ENCODE measurements at places on chromosomes 16 and 17.

GRCh38 chr16:72932050-72932449 lies 115.9 kb downstream of the ZFHX3 start:
- DNase-seq = no peak

DNA sequence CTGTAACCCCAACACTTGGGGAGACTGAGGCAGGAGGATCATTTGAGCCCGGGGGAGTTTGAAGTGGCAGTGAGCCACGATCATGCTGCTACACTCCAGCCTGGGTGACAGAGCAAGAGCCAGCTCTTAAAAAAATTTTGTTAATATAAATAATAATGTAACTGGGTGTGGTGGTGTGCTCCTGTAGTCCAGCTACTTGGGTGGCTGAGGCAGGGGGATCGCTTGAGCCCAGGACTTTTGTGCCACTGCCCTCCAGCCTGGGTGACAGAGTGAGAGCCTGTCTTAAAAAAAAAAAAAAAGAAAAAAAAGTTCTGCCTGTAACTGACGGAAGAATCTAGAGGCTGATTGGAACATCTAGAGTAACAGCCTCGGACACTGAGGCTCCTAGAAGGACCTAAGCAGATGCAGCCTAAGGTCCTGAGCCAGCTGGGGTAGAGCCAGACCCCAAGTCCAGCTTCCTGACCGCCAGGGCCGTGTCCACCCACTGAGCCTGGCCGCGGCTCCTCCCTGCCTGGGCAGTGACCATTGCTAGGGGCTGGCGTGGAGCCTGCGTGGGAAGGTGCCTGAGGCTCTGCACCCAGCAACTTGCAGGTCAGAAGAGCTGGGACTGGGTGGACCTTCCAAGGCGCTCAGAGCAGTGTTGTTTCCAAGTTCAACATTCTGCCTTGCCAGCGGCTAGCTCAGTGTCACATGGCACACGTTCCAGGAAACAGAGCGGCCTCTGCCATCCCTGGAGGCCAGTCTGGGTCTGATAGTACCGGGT lies 209.4 kb upstream of the CIBAR2 start:
- no peak for DNase-seq

- no peak for DNase-seq
Observed at GRCh38 chr17:82277851-82278250, 4.4 kb upstream of the CSNK1D start.

DNA sequence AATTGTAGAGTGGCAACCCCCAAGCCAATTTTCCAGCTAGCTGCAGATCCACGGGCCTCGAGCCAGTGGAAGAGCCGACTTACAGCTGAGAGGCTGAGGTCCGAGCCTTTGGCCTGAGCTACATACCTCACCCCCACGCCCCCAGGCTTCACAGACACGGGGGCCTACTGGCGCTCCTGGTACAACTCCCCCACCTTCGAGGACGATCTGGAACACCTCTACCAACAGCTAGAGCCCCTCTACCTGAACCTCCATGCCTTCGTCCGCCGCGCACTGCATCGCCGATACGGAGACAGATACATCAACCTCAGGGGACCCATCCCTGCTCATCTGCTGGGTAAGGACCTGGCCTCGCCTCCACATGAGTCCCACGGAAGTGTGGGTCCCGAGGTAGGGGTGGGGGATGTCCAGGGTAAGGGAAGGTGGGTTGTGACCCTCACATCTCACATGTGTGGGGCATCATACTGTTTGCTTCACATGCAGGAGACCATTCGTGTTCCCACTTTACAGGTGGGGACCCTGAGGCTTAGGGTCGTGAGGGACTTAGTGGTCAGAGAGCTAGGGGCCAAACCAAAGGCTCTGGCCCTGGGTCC lies 3.4 kb downstream of the ACE start:
- no peak for DNase-seq

DNA sequence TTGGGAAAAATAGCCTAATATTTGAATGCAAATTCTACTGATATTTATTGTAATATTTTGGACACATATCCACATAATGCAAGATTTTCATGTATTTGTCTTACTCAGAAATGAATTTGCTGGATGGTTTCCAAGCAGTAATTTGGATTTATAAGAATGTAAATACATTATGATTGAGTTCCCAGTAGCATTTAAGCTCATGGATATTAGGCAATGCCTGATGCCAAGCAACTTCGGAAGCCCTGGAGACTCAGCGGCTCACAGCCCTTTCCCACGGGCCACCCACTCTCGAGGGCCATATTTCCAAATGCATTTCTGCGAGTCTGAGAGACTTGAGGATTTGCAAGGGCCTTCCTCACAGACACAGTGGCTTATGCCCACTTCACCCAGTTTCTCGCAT lies 62.1 kb upstream of the MYOCD start:
- no peak for DNase-seq

DNA sequence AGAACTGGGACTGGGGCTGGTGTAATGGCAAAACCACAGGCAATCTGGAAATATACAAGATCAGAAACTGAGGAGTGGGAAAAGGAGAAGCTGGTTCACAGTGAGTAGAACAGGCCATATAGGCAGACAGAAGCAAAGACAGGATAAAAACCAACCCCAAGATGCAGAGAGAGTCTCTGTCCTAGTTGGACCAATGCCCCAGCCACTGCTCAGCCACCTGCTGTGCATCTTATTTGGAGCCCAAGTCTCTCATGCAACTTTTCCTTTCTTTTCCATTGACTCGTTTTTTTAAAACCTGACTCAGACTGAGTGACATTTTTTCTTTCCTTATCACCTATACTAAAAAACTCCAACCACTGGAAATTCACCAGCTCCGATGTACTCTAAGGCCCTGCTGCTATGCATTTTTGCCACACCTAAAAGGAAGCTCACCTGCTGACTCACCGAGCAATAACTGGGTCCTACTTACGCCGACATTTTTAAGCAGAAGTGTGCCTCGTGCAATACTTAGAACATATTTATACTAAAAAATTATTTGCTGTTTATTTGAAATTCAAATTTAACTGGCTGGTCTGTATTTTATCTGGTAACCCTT lies 100.8 kb upstream of the XYLT1 start:
- DNase-seq = no peak

DNA sequence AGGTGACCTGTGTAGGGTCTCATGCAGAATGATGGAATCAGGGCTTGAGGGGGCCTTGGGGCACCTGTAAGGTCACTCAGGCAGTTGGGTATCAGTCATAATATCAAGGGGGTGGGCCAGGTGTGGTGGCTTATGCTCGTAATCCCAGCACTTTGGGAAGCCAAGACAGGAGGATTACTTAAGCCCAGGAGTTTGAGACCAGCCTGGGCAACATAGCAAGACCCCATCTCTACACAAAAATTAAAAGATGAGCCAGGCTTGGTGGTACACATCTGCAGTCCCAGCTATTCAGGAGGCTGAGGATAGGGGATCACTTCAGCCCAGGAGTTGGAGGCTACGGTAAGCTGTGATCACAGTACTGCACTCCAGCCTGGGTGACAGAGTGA lies 7.5 kb downstream of the ERN2 start:
- no peak for DNase-seq

DNA sequence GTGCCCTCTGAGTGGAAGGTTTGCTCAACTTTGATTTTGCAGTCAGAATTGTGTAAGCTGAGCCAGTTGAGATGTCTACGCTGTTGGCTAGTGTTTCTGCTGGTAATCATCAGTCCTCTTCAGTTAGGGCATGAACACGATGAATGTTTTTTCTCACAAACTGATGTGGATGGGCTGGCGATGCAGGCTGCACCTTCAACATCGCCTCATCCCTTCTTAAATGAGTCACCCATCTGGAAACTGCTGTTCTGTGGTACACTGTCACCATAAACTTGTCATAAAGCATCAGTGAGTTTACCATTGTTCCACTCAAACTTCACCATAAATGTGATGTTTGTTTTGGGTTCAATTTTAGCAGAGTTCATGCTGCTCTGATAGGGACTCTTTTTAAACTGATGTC lies 8.4 kb downstream of the C16orf95 start:
- DNase-seq = no peak

DNA sequence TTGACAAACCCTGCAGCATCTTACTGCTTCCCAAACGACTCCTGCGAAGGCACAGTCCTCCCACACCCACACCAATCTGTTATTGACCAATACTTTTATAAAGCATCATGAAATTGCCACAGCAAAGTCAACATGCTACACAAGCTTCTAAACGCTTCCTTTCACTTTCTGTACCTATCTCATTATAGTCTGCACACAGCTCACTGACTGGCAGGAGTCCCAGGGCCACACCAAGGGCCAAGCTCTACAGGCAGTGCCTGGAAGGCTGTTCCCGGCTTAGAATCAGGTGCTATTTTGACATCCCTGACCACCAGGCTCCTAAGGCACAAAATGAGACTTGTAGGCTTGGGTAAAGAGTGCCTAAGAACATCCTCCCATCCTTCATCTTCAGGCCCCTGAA lies 39.5 kb downstream of the USP7 start:
- DNase-seq = no peak

DNA sequence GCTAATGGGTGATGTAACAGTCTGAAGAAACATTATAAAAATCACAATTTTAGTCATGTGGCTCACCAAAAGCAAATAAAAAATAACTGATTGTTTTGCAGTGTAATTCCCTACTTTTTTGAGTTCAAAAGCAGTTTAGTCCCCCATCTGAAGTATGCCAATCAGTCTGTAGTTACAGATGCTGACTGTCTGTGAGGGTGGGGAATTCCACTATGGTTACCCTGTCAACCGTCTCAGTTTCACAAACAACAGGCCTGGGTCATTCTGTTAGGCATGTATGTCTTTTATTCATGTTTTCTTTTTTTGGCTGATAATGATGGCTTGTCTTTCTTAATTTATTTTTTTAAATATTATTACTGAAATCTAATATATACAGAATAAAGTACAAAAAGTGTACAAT lies 69.3 kb downstream of the STXBP4 start:
- no peak for DNase-seq

- DNase-seq = peak; percentile 7
Observed at GRCh38 chr17:69506489-69506888, 92.0 kb downstream of the MAP2K6 start.

DNA sequence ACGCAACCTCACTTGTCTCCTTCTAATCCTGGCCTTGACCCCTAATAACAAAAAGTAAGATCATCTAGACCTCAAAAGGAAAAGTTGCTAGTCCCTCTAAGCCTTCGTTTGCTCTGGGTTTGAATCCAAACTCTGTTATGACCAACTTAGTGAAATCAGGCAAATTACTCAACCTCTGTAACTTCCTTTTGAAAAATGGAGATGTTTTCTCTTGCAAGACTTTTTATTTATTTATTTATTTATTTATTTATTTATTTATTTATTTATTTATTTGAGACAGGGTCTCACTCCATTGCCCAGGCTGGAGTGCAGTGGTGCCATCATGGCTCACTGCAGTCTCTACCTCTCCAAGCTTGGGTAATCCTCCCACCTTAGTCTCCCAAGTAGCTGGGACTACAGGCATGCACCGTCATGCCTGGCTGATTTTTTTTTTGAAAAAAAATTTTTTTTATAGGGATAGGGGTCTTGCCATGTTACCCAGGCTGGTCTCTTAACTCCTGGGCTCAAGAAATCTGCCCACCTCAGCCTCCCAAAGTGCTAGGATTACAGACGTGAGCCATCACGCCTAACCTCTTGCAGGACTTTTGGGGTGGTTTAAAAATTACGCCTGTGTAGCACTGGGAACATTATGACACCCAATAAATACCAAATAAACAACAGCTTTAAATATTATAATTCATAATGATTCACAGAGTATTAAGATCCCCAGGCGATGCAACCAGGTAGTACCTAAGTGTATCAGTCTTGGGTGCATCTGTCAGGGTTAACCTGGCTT lies 63.4 kb downstream of the PITPNC1 start:
- DNase-seq = no peak

- no peak for DNase-seq
Observed at GRCh38 chr16:58324792-58325191, 30.0 kb upstream of the PRSS54 start.

GRCh38 chr17:13931800-13932460 lies 137.4 kb upstream of the COX10 start:
- peak; percentile 33 for DNase-seq

DNA sequence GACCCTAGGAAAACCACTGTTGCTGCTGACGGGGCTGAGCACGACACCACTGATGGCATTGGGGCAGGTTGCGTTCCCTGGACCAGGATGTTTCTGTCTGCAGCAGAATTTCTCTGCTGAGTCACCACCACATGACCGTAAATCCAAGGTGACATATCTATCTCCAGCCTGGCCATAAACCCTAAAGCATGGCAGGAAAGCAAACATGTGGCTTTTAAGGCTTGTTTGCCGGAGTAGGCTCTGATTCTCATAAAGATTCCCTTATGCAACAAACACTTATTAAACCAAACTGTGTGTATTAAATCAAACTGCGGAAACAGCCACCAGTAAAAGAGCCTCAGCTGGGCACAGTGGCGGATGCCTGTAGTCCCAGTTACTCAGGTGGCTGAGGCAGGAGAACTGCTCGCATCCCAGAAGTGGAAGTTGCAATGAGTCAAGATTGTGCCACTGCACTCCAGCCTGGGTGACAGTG lies 17.3 kb downstream of the MPHOSPH6 start:
- DNase-seq = no peak

GRCh38 chr17:18224053-18224386 lies 1.4 kb upstream of the LLGL1 start:
- DNase-seq = no peak

DNA sequence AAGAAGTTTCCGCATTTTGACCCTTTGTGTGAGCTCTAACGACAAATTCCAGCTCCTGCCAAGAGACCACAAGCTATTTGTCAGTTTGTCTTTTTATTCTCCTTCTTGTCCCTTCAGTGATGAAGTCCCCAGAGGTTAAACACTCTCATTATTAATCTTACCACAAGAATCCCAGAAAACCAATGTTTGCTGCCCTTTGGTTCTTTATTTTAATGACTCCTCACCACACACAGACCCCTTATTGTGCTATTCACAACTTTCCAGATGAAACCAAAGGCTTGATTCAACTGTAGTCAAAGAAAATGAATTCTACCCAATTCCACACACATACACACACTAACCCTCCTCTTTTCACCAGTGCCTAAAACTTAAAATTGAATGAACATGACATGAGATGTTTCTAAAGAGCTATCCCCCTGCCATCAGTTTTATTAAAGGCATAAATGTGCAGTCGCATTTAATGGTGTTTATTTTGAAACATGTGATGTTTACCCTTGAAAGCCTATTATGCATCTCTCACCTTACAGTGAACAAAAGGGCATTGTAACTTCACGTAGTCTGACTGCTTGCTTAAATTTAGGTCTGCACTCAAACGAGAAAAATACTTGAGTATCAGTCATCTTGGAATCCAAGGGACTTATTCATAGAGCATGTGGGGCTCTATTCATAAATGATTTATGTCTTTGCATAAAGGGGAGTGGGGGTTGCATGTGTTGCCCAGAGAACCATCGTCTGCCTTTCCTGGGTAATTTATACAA lies 44.1 kb downstream of the PCTP start:
- no peak for DNase-seq

DNA sequence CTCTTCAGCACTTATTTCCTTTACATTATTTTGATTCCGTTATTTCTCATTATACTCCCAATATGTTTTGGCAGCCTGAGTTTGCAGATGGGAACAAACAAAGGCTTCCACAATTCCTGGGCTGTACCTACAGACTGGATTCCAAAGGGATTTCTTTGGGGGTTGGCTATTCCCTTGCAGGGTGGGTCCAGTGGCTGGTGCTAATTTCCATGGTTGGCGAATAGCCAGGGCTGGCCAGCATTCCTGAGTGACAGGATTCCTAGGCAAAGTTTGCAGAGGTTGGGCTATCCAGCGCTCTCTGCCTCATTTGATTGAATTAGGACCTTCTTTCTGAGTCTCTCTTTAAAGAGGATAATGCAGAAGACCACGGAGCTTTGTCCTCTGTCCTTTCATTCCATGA lies 207.4 kb downstream of the MAF start:
- DNase-seq = no peak

All from KBM-7 (cell line).